SK-N-SH (cell line): ENCODE measurements at places on chromosomes 5 and 9. TPM values are rescaled to one million over a fixed set of nuclear protein-coding genes. Genes with fewer than 3 reads are reported as not detected.

DNA sequence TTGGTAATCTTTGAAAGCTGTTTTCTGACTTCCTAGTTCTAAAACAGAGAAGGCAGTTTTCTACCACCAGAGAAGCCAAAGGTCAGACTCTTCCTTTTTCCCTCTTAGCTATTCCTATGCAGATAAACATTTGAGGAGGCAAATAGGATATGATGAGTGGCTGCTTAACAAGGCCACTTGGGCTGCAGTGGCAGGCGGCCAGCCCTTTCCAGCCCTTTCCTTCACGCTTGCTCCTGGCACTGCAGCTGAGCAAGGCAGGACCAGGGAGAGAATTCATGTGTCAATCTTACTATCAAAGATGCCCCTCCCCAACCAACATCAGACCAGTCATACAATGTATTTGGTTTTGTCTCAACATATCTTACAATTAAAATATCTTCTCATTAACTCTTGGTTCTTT lies 36.8 kb upstream of the RNF38 start:
- no peak for DNase-seq

GRCh38 chr5:175573493-175574269 lies 84.2 kb upstream of the HRH2 start:
- DNase-seq, result no peak

DNA sequence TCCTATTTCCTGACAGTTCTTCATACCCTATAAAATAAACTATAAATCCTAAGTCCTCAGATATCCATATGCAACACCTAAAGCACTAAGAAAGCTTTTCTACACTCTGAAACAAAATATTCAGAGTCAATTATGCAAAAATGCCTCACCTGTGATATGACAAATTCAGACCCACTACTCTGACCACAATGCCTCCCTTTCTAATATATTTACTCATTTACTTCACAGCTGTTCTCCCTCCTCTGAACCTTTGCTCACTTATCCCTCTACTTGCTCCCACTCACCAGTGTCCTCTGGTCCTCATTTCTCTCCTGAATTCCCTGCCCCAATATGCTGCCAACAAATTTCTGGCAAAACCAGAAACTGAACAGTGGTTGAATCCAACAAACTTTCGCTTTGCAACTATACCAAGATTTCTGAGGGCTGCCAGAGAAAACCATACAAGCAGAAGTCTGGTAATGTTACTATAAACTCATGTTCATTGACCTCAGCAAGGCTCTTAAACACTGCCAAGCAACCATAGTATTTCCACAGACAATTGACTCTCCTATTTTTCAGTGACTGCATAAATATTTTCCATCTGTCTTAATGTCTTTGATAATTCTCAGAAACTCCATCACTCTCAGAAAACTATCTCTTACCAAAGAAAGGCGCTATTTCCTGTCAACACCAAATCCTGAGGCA lies 7.1 kb downstream of the CCNH start:
- DNase-seq, result no peak

GRCh38 chr5:96671441-96671840 lies 9.3 kb downstream of the CAST start:
- DNase-seq, result no peak

IL4 gene
- not detected in 2 replicates for polyA plus RNA-seq

- DNase-seq, result no peak
Measured at GRCh38 chr5:139138809-139139208, 59.4 kb downstream of the SIL1 start.

DNA sequence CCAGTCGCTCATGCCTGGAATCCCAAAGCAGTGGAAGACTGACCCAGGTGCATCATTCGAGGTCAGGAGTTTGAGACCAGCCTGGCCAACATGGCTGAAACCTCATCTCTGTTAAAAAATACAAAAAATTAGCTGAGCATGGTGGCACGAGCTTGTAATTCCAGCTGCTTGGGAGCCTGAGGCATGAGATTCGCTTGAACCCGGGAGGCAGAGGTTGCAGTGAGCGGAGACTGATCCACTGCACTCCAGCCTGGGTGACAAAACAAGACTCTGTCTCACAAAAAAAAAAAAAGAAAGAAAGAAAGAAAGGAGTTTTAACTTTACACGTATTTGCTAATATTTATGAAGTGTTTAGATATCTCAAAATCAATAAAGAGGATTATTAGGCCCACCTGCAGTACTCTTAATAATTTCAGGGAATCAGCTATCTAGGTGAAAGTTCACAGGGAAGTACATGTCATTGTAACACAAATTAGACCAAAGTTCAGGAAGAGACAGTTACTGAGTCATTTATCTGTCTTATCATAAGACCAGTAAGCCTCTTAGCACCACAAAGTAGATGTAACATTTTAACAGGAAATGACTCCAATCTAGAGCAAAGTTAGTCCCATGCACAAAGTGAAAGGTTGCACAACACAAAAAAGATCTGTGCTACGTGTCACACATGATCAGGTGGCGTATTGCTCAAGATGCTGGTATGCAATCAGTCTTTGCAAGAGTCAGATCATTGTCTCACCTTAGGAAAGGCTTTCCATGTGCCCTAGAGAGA lies 34.1 kb upstream of the PLIN2 start:
- DNase-seq, result no peak

DNA sequence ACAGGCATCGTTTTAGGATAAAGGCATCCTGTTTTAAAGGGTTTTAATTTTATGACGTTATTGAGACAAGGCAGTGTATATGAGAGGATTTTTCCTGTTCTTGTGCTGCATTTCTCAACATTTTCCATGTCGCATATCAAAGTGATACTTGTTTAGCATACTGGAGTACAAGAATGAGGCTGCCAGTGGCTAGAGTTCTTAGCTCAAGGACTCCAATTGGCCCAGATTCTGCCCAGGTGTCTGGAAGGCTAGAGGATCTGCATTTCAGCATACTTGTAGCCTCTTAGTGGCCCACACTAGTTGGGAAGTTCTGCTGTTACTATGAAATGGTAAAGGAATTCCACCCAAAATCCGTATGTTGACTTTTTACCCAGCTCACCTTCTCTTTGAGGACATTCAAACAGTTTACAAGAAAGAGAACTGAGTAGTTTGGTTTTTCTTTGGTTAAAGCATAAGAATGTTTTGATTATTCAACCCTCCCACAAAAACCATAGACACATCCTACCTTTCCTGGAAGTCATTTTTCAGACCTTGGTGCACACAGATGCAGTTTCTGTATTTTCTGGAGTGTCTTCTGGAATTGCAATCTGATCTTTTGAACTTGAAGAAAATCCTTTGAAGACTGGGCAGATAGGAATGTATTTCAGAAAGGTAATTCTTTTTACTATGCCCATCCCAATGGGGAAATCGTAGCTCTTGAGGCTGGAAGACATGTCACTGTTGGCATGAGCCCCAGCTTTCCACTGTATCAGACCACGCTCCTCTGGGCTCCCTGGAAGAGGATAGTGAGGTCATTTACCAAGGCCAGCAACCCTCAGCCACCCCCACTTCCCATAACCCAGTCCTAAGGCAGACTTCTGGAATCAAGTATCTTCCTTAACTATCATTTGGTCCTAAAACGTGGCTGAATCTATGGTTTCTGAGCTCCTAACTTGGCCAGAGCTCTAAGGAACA lies 11.3 kb downstream of the SLC23A1 start:
- no peak for DNase-seq

DNA sequence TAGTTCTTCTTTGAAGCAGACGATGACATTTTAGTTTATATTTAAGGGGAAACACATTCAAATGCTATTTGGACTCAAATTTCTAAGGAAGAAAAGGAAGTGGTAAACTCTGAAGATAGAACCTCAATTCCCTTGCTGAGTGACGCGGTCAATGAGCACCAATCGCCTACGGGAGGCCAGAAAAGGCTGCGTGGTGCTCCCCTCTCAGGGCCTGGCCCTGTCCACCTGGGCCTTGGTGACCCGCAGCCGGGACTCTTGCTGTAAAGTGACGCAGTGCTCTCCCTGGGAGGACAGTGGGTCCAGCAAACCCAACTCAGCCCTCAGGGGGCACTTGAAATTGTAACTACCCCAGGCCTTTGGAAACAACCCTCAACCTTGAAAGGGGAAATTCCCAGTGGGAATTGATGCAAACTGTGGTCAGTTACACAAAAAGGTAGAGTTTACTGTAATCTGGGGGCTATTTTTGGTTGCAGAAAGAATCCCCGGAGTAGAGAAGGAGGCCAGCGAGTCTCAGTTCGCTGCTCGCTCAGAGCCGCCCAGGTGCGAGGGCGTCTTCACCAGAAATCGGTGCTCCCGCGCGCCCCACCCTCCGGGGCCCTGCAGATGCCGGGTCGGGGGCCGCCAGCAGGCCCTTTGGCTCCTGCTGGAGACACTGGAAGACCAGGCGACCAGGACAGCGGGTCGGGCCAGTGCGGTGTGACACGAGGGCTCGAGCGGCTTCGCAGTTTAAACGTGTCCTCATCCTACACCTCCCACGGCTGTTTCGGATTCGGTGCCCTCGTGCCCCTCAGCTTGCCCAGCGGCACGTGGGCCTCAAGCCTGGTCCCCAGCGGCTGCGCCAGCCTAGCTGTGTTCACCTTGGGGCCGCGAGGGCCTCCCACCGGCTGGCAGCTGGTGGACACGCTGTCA lies 1.4 kb upstream of the ANKRD33B start:
- DNase-seq, result no peak

SH3GL2 gene
- 0.03 and 0.05 TPM in 2 replicates for polyA plus RNA-seq

- no peak for DNase-seq
Measured at GRCh38 chr9:79408617-79409016, 163.1 kb upstream of the TLE4 start.

- peak; percentile 27 for DNase-seq
Measured at GRCh38 chr5:7886849-7887475, 18.0 kb downstream of the MTRR start.

DNA sequence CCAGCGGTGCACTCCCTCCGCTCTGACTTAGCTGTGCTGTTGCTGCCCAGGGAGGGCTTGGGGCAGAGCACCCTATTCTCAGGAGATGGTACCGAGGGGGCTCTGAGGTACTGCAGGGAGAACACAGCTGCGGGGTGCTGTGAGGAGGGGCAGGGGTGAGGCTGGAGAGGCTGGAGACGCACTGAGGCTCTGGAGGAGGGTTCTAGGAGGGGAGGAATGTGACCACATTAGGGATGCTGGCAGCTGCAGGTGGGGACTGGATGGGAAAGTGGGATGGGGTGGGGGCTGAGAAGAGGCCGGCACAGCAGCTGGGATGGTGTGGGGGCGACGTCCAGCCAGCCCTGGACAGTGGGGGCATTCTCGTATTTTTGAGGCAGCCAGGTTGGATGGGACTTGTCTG lies 20.9 kb downstream of the NCS1 start:
- DNase-seq, result no peak

DNA sequence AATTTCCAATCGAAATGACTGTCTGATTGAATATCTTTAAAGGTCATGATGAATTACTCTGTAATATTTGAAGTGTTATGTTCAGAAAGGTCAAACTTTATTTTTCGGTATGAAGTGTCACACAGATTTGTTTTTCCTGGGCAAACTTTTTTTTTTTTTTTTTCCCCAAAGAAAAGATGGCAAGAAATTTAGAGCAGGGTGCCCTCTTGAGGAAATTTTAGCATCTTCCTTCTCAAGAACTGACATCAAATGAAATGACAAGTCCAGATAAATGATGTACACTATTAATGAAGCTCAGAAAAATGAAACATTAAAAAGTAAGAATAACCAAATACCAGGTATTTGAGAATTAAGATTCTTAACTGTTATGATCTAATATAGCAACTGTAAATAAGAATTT lies 123.6 kb downstream of the INVS start:
- DNase-seq, result peak; percentile 20

PCDHGA8 gene
- polyA plus RNA-seq, result 0.06 and 0.12 TPM in 2 replicates

DNA sequence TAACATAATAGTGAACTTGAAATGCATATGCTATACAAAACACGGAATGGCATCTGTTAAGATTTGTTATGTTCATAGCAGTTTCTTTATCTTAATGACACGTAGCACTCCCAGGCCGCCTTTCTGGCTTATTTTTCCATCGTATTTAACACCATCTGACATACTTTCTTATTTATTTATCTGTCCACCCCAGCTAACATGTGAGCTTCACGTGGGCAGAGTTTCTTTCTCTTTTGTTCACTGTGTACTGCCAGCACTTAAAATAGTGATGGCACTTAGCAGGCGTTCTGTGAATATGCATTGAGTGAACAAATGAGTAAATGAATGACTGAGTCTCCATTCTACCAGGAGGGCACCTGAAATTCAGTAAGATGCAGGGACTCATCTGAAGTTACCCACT lies 29.4 kb upstream of the SYNPO start:
- DNase-seq, result no peak

DNA sequence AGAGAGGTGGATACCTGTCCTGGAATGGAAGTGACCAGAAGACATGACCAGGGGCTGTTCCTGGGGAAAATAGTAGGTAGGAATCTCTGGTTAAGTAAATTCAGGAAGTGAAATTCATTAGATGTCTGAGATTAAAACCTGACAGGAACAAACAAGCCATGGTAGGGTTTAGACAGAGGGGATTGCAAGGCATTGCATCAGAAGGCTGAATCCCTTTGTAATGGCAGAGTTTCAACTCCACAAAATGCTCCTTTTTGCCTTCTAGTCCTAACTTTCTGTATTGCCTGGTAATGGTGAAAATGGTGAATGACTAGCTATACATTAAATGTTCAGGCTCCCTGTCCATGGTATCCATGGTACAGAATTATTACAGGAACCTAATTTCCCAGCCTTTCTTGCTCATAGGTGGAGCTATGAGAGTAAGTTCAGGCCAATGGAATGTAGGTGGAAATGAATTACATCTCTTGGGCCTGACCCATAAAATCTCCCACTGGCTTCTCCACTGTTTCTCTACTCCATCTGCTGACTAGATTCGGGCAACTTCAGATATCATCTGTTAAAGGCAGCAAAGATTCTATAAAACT lies 113.4 kb upstream of the CNTLN start:
- no peak for DNase-seq

- DNase-seq, result no peak
Measured at GRCh38 chr5:180214870-180215770, 6.1 kb upstream of the RASGEF1C start.

- DNase-seq, result no peak
Measured at GRCh38 chr9:36346569-36346968, 53.5 kb downstream of the RNF38 start.

- no peak for DNase-seq
Measured at GRCh38 chr5:180817893-180818674, 15.5 kb upstream of the MGAT1 start.

DNA sequence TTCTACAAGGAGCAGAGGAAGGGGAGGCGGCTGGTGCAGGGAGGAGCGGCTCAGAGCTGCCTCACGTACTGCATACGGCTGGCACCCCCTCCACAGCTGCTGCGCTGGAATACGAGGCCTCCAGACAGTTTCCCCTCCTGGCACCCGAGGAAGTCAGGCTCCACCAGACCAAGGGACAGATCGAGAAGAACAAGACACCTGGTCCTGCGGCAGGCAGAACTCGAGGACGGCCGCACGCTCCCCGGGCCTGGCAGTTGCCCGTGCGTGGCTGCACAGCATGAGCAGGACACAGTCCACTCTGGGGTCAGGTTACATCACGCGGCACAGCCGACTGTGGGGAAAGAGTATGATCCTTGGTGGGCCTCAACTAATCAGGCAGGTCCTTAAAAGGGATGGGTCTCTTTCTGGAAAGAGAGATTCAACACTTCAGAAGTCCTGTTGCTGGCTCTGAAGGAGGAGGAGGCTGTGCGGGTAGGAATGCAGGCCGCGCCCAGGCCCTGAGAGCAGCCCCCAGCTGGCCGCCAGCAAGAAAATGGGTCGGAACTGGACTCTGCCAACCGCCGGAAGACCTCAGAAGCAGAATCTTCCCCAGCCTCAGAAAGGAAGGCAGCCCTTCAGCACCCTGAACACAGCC lies 11.6 kb downstream of the UBAC1 start:
- DNase-seq, result no peak

GRCh38 chr5:127961763-127962145 lies 121.8 kb upstream of the SLC12A2 start:
- DNase-seq, result no peak

- DNase-seq, result no peak
Measured at GRCh38 chr9:90007516-90008440, 403.0 kb downstream of the GADD45G start.

- peak; percentile 35 for DNase-seq
Measured at GRCh38 chr5:139954022-139954421, 89.1 kb downstream of the NRG2 start.
